ENCODE measurements at places on chromosomes 13 and 19.
A peak's percentile ranks its signal among the peaks of the same experiment; 100 is the strongest.

DNA sequence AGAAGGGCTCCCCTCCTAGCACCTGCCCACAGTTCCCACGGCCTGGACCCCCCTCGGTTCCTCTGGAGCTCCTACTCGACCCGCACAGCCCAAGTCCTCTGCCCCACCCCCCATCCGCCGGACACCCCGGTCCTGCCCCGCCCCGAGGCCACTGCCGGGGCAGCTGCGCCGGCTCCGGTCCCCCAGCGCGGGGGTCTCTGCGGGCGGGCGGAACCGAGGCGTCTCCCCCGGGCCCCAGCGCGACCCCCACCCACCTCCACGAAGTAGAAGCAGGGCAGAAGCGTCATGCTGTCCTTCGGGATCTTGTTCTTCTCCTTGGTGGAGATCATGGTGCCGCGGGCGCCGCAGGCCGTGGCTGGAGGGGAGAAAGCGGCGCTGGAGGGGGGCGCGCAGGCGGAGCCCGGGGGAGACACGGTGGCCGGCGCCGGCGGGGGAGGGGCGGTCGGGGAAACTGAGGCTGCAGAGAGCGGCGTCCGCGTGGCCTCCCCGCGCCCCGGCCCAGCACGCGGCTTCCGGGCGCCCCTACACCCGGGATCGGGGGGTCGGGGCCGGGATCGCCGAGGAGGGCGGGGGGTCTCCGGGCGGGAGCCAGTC, 427 bp downstream of the PLPPR3 start:
- DNase-seq: no peak

DNA sequence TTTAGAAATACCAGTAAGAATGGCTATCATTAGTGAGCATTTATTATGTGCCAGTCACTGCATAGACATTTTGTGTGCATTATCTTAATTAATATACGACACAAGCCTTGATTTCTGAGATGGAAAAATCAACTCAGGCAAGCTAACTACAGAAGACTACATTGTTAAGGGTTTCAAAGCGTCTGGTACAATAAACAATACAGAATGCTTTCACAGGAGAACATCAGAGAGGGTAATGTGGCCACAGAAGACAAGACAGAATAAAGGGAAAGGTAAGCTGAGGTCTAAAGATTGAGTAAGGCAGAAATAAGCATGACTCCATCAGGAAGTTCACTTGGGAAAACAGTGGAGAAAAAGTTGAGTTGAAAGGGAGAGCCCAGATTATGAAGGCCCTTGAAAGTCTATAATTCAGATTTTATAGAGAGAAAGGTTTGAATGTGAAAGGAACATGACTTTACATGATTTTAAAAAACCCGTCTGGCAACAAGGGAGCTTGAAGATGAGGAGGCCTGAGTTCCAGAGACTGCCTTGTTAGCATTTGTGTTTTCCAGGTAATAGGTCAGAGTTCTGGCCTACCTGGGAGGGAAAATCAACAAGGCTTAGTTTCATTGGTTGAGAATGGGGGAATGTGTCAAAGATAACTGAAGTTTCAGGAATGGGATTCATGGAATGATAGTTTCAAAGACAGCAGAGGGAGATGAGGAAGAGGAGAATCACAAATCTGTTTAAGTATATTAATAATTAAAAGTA, 1.8 kb upstream of the MBNL2 start:
- no peak for DNase-seq

DNA sequence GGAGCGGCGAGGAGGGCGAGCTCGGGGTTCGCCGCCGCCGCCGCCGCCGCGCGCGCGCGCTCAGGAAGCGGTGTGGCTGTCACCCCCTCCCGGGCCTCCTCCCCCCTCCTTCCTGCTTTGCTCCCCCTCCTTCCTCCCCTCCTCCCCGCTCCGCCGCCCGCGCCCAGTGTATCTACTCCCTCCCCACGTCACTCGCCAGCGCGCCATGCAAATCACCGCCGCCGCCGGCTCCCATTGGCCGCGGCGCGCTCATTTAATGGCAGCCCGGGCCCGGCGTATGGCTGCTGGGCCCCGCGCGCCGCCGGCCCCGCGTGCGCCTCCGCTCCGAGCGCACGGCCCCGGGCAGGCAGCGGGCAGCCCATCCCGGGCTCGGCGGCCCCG, 335 bp upstream of the SOX1 start:
- no peak for DNase-seq

DNA sequence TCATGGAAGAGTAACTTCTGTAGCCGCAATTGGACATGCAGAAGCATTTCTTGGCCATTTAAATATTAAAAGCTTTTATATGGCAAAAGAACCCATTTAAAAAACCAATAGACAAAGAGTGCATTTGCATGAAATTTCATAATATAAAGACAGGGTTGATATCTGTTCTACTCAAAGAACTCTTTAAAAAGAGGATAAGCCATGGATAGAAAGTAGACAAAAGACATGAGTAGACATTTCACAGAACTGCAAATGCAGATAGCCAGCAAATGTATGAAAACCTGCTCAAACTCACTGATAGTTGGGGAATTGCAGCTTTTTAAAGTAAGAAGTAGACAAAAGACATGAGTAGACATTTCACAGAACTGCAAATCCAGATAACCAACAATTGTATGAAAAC, 218.1 kb downstream of the SHISA2 start:
- DNase-seq: no peak

DNA sequence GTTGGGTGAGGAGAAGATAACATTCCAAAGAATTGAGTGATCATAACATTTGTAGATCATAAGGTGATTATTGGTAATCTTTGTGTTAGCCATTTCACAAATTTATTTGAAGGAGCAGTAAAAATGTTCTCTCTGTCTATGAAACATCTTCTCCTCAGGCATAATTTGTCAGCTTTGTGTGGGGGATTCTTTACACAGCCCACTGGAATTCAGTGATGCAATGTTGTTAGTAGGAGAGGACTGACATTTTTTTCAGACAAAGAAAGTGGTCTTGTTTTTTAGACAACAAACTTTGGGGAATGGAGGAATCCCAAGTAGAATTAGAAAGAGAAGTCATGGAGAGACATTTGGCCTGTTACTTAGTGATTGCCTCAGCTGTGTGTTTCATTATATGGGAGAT, 100.3 kb downstream of the ITGBL1 start:
- DNase-seq: no peak

GRCh38 chr13:98438246-98439125, 138.4 kb downstream of the STK24 start:
- DNase-seq: no peak

- no peak for DNase-seq
These were observed 933.7 kb upstream of the SLITRK5 start for GRCh38 chr13:86737334-86737932.

DNA sequence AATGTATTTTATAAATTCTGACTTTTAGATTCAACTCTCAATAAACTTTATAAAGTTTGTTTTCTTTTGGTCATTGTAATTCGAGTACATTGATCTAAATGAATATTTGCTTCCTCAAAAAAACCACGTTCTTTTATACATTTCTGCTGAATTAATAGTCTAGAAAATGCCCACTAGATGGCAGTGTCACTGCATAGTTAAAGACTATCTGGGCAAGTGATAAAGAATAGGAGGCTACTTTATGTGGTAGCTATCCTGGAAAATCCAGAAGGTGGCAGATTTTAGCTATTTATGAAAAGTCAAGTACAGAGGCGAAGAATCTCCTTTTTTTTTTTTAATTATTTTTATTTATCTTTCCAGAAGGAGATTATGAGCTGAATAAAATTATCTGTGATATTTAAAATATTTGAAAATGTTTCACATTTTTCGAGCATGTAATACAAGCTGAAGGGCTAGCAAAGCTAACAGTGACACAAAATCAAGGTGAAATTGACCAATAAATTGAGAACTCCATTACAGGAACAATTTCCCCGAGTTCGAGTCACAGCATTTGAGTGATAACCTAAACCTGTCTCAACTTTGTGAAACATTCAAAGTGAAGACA, 221.8 kb downstream of the OLFM4 start:
- peak; percentile 2 for DNase-seq

DNA sequence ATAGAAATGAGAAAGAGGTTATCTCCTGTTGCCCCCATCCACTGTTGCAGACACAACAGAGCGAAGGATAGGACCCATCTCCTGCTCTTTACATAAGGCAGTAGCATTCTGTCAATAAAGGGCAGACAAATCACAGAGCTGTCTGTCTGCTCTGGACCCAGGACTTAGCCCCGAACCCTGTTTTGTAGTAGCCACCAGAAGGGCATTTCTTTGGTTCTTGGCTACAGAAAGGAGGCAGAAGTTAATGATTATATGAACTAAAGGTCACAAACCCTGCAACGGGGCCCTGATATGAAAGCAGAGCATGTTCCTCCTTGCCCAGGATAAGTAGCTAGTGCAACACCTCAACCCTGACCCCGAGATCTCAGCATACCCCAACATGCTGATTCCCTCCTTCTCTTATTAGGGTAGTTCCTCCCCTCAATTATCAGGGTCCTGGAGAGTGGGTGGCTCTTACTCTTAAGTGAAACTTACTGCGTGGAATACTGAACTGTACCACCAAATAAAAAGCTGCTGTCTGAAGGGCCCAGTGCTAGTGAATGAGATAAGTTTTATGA, 680.4 kb upstream of the SPRY2 start:
- DNase-seq: no peak

GRCh38 chr19:21202865-21203494, 61.1 kb downstream of the ZNF431 start:
- no peak for DNase-seq

DNA sequence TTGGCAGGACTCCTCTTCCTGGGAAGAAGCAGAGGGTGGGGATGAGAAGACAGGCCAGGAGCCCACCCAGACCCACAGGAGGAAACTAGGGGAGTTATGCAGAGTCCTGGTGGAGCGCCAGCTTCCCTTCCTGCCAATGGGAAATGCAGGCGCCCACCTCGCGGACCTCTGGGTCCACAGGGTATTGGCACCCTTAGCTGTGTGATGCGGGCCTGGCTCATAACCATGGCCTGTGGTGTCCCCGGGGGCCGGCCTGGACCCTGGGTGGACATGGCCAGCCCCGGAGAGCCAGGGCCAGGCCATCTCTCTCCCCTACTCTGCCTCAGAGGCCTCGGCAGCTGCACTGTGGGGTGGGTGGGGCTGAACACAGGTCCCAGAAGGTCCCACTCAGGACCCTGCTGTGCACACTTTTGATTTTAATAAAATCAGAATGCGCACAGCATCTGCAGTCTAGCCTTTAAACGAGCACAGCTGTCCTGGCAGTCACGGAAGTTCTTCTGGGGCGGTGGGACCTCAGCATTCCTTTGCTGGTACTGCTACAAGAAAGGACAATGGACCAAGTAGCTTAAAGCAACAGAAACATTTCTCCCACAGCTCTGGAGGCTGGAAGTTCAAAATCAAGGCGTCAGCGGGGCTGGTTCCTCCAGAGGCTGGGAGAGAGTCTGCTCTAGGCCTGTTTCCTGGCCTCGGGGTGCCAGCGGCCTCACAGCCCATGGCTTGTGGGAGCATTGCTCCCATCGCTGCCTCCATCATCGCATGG, 1.8 kb downstream of the F10 start:
- no peak for DNase-seq

GRCh38 chr13:28442839-28443238, 52.1 kb downstream of the FLT1 start:
- no peak for DNase-seq

DNA sequence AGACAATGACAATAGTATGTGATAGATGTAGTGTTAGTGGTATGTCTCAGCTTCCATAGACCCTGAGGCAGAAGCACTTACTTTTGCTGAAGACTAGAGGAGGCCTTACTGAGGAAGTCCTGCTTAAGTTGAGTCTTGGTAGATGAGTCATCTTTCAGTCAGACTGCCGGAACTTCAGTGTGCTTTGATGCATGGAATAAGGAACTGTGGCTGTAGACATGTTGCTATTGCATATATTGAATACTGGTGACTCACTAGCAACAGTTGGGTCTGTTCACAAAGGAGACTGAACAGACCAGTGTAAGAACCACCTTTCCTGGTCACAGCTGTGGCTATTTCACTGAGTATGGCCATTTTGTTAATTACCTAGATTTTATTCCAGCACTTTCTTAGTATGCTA, 1000.6 kb downstream of the OLFM4 start:
- no peak for DNase-seq

GRCh38 chr19:10262771-10263170, 8.1 kb upstream of the ICAM1 start:
- no peak for DNase-seq

DNA sequence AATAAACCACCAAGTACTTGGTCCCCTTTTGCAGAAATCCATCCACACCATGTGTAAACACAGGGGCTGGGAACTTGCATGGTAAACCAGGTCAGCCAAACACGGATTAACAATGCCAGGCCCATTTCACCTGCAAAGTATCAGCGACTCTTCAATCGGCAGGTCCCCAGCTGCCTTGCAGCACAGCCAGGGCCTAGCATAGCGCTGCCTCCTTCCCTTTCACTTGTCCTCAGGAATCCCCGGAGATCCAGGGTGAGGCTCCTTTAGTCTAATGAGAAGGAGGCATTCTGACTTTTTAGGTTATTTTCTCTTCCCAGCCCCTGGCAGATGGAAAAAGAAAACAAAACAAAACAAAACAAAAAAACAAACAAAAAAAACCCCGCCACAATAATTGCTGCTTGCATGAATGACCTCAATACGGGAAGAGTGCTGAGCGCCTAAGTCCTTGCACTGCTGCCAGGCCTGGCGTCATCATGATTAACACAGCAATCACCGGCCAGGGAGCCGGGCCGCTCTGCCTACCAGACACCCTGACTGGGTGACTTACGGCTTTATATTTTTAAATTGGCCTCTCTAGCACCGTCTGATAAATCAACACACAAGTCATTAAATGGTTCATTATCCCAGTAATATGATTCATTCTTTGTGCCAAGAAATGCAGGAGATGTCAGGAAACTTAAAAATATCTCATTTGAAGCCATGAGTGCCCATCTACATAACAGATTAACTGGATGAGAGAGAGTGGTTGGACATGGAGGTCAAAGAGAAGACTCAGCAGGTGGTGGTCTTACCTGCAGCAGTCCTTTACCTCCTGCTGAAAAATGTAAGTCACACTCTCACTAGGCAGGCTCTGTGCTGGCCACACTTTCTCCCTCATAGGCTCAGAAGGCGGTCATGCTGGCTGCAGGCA, 692.7 kb downstream of the UQCRFS1 start:
- no peak for DNase-seq

GRCh38 chr13:76667551-76667950, 218.7 kb downstream of the KCTD12 start:
- no peak for DNase-seq

- DNase-seq: no peak
These were observed 82.8 kb upstream of the ARGLU1 start for GRCh38 chr13:106650690-106651205.

DNA sequence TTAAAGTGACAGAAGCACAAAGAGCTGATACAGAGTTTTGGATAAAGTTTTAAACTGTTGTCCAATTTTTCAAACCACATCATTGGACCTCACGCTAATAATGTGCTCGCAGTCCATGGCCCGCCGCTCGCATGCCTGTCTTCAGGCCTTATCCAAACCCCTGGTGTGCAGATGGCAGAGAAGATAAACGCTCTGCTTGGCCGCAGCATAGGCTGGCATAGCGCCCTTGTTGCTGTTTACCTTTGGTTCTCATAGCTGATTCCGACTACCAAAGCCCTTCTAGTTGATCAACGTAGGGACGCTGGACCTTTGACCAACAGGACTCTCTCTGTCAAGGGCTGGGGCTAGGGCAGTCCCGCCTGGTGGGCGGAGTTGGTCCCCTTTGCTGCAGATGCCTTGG, 23.5 kb upstream of the QTRT1 start:
- DNase-seq: no peak
